ENCODE measurements at places on chromosomes 2 and 18.

- no peak for DNase-seq
Observed at GRCh38 chr2:158004126-158004764, 97.4 kb upstream of the UPP2 start.

DNA sequence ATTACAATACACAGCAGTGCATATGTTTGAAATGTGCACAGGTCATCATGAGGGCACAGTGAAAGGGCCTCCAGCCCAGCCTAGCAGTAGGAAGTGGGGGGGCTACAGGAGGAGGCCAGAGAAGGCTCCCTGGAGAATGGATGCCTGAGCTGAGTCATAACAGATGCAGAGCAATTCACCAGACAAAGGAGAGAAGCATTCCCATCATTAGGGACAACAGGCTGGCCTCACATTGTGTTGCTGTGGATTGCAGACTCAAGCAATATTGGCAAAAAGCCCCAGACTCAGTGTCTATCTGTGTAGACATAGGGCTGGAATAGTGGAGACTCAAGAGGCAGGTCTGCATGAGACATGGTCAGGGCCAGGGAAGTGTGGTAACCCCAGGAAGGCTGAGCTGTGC is 329.9 kb downstream of the DLGAP1 start:
- DNase-seq: no peak

DNA sequence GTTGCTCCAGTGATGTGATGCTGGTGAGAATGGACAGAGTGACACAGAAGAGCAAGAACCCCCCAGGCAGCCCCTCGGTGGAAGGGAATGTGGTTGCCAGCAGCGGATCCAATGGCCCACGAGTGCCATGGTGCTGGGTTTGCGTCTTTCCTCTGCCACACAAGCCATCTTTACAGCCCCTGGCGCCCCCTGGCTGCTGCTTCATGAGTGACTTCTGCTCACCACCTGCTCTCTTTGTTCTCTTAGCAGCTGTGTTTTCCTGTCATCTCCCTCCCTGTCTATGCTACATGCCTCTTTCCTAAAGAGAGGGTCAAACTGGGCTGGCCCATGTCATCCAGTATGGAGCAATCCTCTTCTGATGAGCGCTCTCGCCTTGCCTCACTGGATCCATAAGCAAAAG is 300.0 kb upstream of the SMIM21 start:
- DNase-seq: peak; percentile 14

DNA sequence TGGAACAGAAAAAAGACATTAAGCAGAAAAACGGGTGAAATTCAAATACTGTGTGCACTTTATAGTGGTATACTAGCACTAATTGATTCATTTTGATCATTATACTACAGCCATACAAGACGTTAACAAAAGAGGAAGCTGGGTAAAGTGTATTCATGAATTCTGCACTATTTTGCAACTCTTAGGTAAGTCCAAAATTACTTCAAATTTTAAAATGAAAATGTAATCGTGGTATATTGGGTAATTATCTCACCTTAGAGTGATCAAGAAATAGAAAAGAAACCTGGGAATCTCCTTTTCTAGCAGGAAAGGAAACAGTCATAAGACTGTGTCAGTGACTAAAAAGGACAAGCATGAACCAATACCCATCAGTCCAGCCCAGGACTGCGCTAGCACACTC is 5.4 kb downstream of the TGFBRAP1 start:
- DNase-seq: no peak

- DNase-seq: no peak
Observed at GRCh38 chr2:98372121-98372520, 25.9 kb downstream of the CNGA3 start.

GRCh38 chr18:48129621-48130082 is 199.2 kb upstream of the SMAD2 start:
- no peak for DNase-seq

DNA sequence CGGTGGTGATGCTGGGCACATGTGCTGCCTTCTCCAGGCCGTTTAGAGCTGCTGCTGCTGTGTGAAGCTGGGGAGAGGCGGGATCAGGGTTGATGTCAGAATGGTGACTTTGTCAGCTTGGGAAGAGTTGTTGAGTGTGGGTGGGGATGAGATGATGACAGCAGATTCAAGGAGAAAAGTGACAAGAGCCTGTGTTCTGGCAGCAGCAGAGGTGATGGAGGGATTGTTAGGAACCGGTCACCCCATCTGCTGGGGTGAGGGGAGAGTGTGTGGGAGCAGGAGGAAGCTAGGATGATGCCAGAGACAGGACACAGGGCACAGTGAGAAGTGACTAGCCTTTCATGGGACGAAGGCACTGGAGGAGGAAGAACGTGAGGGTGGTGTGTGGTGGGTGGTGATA is 345.5 kb downstream of the RNF144A start:
- no peak for DNase-seq

Measured in GM13977 (cell line).